ENCODE measurements at places on chromosomes 4 and X. TPM values are rescaled to one million over a fixed set of nuclear protein-coding genes. Genes with fewer than 3 reads are reported as not detected.

DNA sequence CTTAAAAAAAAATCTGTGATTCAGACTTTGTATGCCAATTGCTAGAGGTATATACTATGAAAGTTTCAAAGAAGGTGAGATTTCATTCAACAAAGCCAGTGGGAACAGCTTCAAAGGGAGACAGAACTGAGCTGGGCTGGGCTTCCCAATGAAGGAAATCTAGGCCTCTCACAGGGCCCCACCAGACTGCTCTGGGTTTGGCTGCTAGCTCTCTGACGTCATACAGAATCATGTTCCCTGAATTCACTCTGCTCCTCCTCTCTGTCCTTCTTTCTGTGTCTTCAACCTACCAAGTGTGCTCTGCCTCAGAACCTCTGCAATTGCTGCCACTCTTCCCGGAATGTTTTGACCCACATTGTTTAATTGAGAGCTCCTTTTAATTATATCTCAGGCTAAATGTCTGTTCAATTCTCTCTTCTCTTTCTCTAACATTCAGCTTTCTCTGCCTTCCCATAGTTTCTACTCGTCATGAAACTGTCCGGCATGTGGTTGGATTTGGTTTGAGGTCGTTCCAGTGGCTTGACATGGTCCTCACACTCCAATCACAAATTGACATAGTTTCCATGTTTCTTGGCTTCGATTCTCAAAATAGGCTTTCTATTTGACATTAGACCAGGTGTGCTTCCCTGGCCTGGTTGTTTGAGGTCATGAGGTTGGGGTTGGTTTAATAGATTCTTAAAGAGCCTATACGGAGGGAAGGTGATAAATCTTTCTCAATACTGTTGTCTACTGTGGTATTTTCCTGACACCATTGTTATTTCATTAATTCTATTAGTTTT is 282.1 kb upstream of the EMCN start:
- no peak overlapping the region for H3K4me3 ChIP-seq
- no peak overlapping the region for H3K27ac ChIP-seq
- H3K36me3 ChIP-seq, result no peaks in the 10 kb centered on the region
- H3K27me3 ChIP-seq, result no peaks in the 10 kb centered on the region
- DNase-seq, result no peak
- H3K4me1 ChIP-seq, result no peaks in the 10 kb centered on the region

- no peak for DNase-seq
- H3K27ac ChIP-seq, result no peak overlapping the region
- no peaks in the 10 kb centered on the region for H3K36me3 ChIP-seq
- no peaks in the 10 kb centered on the region for H3K4me1 ChIP-seq
These were observed 41.9 kb upstream of the PDHA2 start for GRCh38 chr4:95798003-95798402.

Gene TBX22
- total RNA-seq, result 0.30 TPM

GRCh38 chr4:13988353-13989305 is 361.1 kb upstream of the BOD1L1 start:
- no peak for DNase-seq
- H3K27ac ChIP-seq, result peak overlapping the region; percentile 55
- H3K4me1 ChIP-seq, result peaks cover 8% of the 10 kb centered on the region
- H3K36me3 ChIP-seq, result no peaks in the 10 kb centered on the region
- H3K4me3 ChIP-seq, result no peak overlapping the region

GRCh38 chrX:136030303-136031191 is 45.3 kb downstream of the SLC9A6 start:
- peaks cover 2% of the 10 kb centered on the region for H3K36me3 ChIP-seq
- peak overlapping the region; percentile 75 for H3K27ac ChIP-seq
- no peaks in the 10 kb centered on the region for H3K27me3 ChIP-seq
- H3K4me3 ChIP-seq, result no peak overlapping the region
- peaks cover 6% of the 10 kb centered on the region for H3K4me1 ChIP-seq
- no peak for DNase-seq

Gene GLUD2
- total RNA-seq, result 4.7 TPM

DNA sequence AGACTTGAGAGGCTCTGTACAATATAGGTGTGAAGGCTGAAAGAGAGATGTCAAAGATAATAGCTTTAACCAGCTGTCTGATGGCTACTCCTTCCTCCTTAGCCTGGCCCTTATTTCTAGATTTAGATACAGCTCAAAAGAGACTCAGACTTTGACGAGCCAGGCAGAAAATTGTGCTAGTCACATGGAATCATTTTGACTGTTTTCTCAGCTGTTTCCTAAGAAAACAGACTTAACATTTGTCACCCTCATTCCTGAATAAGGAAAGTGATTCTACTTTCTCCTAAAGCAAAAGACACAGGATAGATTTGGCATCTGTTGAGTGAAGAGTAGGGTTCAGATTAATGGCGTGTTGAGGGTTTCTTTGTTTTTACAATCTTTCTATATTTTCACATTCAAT is 340.7 kb downstream of the DHX15 start:
- no peaks in the 10 kb centered on the region for H3K36me3 ChIP-seq
- no peaks in the 10 kb centered on the region for H3K27me3 ChIP-seq
- H3K4me1 ChIP-seq, result peaks cover 5% of the 10 kb centered on the region
- H3K4me3 ChIP-seq, result no peak overlapping the region
- DNase-seq, result no peak

Gene TMSB15C
- 15.7 TPM for total RNA-seq

Gene SERTM2
- total RNA-seq, result 0.83 TPM

Gene GLRA2
- total RNA-seq, result 14.4 TPM

- DNase-seq, result no peak
- H3K36me3 ChIP-seq, result no peaks in the 10 kb centered on the region
- no peak overlapping the region for H3K27ac ChIP-seq
These were observed 759.6 kb downstream of the RAB28 start for GRCh38 chr4:12724510-12724909.

Gene PPEF2
- 0.06 TPM for total RNA-seq

GRCh38 chr4:19772581-19772980 is 479.1 kb upstream of the SLIT2 start:
- H3K36me3 ChIP-seq, result no peaks in the 10 kb centered on the region
- peaks cover 3% of the 10 kb centered on the region for H3K4me1 ChIP-seq
- no peak overlapping the region for H3K4me3 ChIP-seq

Gene UGT2B7
- total RNA-seq, result 0.20 TPM

Gene LINC00632
- 60.2 TPM for total RNA-seq

Gene ZAR1
- 0.44 TPM for total RNA-seq

- peaks cover 6% of the 10 kb centered on the region for H3K27me3 ChIP-seq
- H3K27ac ChIP-seq, result no peak overlapping the region
- peaks cover 45% of the 10 kb centered on the region for H3K36me3 ChIP-seq
- no peak overlapping the region for H3K4me3 ChIP-seq
These were observed 240.6 kb downstream of the AFAP1 start for GRCh38 chr4:7699031-7699430.

Gene GRPR
- total RNA-seq, result 2.8 TPM

Measured in spinal cord (tissue), 10 donors.